KBM-7 (cell line): ENCODE measurements at places on chromosomes 6 and 20.

DNA sequence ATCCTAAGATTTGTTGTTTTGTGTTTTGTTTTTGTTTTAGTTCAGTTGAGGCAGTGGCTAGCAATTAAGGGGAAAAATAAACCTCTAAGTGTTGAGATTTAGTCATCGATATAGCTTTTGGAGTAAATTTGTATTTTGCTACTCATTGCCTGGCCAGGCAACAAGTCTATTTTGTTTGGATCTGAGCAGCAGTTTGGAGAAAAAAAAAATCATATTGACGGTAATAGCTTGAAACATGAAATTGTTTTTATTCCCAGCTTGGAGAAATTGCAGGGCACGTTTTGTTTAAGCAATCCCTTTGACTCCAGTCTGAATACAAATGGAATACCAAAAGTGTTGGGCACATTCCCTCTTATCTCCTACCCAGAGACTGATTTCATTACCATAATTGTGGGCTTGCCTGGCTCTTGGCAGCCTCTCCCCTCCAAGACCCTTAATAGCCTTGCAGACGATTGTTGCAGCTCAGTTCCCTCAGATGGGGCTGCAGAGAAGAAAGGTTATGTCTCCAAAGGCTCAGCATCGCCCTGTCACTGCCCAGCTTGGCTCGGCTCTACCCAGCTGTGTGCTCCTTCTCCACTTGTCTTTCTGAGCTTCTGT lies 56.0 kb downstream of the ISM1 start:
- DNase-seq: no peak

GRCh38 chr6:25052181-25052580 lies 116.4 kb upstream of the RIPOR2 start:
- no peak for DNase-seq

- no peak for DNase-seq
Measured at GRCh38 chr6:41466437-41466990, 79.7 kb upstream of the FOXP4 start.

GRCh38 chr6:13248053-13248452 lies 80.3 kb downstream of the TBC1D7 start:
- no peak for DNase-seq

GRCh38 chr20:2833761-2834160 lies 6.7 kb downstream of the PCED1A start:
- DNase-seq: no peak
